ENCODE measurements at places on chromosomes 6 and 20. TPM values are rescaled to one million over a fixed set of nuclear protein-coding genes. Genes with fewer than 3 reads are reported as not detected.

DNA sequence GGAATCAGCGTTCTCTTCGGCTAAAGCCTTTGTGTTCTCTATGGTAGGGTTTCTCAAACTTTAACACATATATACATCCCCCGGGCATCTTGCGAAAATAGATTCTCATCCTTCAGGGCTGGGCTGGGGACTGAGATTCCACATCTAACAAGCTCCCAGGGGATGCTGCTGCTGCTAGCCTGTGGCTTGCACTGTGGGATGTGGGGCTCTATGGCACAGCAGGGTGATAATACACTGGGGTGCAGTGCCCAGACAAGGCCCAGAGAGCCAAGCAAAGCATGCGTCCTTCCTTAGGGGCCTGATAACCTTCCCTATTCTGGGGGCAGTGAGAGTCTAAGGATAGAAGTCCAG lies 102.0 kb downstream of the LAMP5 start:
- no peak for DNase-seq

- no peak for DNase-seq
Measured at GRCh38 chr20:11556410-11556809, 361.3 kb upstream of the BTBD3 start.

GRCh38 chr20:24199501-24199900 lies 210.9 kb upstream of the GGTLC1 start:
- DNase-seq = no peak

- DNase-seq = no peak
Measured at GRCh38 chr6:82205930-82206392, 41.6 kb downstream of the IBTK start.

DNA sequence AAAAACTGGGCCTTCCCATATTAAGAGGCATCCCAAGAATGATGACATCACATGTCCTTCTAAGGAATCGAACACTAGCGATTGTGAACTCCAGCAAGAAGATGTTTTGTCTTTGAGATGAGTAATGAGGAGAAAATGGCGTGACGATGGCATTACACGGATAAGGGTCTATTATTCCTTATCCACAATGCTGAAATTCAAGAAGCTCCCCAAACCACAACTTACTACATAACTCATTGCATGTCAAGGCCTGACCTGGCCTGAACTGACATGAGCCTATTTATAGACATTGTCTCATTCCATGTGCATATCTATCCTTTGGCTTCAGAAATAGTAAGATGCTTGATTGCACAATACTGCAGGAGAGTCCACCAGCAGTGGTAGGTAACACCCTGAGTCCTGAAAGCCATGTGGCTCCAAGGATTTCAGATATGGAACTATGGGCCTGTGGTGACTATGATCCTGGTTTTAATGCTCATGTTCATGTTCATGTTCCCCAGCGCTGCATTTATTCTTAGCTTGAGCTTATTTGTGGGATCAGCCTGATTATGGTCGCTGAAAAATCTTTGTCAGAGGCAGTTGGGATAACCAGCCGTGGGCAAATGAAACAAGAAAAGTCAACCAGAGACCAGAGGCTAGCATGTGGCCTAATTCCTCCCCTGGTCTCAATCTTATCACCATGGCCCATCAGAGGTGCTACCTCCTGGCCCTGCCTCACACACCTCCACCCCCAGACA lies 183.2 kb upstream of the JARID2 start:
- DNase-seq = no peak

DNA sequence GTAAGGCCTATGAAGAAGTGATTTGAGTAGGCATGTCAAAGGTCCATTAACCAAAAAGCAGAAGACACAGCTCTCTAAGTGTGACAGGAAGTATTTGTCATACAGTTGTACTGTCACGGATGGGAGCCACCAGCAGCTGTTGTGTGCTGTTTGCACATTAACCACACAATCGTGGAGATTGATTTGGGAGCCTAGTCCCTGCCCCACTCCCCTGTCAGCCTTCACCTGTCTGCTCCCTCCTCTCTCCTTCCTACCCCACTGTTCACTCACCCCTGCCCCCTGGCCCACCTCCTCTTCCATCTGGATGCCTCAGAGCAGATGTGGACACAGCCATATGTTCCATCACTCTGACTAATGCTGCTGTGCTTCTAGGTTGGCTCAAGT lies 124.7 kb upstream of the SPACA1 start:
- no peak for DNase-seq

DNA sequence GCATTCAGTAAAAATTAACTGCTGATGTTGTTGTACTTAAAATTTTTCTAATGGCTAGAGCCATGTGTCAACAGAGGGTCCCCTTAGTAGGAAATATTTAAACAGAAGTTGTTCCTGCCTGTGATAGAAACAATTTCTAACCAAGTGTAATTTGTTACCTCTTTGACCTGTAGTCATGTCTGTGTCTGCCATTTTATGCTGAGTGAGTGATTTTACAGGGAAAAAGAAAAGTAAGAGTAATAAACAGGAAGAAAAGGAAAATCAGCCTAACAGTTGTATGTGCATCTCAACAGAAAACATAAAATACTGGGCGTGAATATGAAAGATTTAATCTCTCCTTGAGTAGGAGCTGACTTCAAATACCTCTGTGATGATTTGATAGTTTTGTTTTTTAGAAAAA lies 172.0 kb downstream of the FARS2 start:
- no peak for DNase-seq

DNA sequence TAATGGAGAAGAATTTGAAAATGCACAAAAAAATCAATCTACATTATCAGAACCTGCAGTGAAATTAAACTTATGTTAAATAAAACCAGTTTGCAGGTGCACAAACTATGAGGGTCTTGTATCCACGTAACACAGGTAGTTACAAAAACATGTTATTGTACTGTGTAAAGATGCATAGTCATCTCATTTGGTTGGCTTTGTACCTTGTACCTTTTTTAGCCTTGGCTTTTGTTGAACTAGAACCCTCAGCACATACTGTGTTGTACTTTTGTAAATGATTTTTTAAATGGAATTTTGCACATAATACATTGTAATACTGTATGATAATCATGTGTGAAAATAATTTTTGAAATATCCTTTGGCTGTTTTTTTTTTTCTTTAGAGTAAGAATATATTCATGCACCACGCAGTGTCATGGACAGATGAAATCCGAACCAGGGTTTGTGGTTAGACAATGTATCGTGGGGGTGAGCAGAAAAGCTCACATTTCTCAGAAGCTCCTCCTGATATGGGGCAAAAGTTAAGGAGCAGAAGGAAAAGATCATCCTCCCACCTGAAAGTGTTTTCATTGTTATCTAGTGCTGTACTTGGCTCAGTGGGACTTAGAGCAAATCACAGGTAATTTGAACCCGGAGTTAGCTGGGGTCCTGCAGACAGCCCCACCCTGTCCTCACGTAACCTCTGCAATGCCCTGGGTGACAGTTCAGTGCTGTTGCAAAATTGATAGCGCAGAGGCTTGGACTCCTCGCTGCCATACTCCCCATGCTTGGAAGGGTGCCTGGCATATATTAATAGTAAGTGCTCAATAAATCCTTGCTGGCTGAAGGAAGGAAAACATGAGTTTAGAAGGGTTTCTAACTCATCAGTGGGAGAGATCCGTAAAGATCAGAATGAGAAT lies 14.8 kb upstream of the NAA20 start:
- DNase-seq = no peak

The DST gene
- polyA plus RNA-seq = 77.6 TPM

- no peak for DNase-seq
Measured at GRCh38 chr6:161242113-161242512, 31.7 kb downstream of the AGPAT4 start.

The PPARD gene
- 7.8 TPM for polyA plus RNA-seq

DNA sequence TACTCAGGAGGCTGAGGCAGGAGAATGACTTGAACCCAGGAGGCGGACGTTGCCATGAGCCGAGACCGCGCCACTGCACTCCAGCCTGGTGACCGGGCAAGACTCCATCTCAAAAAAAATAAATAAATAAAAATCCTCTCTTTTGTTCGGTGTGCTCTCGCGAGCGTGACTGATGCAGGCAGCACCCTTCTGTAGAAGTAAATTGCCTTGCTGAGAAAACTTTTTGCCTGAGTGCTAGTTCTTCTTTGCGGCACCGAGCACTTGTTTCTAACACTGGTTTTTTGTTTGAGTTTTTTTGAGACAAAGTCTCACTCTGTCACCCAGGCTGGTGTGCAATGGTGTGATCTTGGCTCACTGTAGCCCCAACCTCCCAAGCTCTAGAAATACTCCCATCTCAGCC lies 30.5 kb downstream of the PLN start:
- DNase-seq = no peak

The RAB5IF gene
- 170 TPM for polyA plus RNA-seq

The EFCAB8 gene
- not detected for polyA plus RNA-seq

DNA sequence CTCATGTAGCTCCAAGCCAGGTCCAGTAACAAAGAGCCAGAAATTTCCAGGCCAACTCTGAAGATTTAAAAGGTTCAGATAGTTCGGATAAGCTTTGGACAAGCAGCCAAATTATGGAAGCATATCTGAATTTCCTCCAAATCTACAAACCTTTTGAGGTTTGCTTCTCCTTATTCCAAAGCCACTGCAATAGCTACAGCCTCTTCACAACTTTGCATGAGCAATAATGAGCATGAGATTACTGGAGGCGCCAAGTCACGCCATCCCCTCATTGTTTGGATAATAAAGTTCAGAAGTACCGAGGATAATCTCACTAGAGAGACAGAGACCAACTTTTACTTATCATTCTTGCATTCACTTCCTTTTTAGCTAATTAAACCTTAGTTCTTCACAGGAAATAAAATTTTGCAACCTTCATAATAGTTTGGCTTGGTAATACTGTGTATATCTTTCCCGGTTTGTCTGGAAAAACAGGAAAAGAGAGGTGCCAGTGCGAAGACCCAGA lies 329.6 kb upstream of the RSPO3 start:
- DNase-seq = no peak

DNA sequence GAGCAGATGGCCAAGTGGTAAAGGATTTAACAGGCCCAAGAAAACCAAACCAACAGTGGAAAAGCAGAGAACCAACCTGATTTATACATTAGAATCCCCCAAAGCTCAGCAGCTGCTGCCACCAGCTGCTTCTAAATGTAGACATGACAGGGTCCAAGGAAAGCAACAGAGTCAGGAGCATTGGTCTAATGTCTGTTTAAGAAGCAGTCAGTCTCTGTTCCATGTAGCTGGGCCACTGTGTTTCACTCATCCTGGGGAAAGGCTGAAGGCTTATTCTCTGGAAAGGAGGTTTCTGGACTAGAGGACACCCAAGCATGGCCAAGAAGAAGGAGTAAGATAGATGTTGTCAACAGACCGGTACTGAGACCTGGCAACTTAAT lies 75.4 kb downstream of the TMEM244 start:
- no peak for DNase-seq

Measured in liver (tissue), 10 donors.